NCI-H2171 (cell line): ENCODE measurements at places on chromosomes 12 and 14.

- peak; percentile 50 for DNase-seq
Measured at GRCh38 chr12:107319533-107320032, 226.2 kb upstream of the CRY1 start.

DNA sequence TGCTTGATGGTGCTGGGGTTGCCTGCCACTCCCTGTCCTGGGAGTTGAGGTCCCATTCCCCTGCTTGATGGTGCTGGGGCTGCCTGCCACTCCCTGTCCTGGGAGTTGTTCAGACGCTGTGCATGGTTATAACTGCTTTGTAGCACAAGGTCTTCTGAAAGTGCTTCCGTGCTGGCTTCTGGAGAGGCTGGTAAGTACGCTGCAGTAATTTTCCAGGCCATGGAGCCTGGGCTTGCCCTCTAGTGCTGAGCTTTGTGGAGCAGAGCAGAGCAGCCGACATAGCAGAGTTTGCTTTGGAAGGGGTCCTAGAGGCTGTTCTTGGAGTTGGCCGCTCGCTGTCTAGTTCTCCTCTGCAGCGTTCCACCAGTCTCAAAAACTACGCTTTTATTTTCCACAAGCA is 6.3 kb downstream of the B4GALNT3 start:
- no peak for DNase-seq

DNA sequence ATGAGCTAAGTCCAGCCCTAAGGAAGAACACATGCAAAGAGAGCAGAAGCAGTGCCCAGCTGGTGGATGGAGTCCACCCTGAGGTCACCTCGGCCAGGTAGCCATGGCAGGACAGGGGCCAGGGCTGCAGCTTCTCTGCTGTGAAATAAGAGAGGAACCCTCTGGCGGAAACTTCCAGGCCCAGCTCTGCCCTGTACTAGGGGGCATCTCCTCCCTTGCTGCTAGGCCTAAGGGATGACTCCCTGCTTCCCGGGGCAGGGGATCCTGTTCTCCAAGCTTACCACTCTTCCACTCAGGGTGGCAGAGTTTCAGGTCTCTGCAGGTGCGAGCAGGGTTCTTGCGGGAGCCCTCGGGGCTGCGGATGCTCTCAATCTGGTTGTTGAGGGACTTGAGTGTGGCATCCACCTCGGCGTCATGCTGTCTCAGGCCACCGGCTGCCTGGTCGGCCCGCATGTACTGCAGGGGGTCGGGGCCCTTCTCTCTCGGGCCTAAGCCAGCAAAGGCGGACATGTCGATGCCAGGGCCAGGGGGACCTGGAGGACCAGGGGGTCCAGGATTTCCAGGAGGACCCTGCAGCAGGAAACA is 11.7 kb downstream of the TMEM106C start:
- DNase-seq = no peak

DNA sequence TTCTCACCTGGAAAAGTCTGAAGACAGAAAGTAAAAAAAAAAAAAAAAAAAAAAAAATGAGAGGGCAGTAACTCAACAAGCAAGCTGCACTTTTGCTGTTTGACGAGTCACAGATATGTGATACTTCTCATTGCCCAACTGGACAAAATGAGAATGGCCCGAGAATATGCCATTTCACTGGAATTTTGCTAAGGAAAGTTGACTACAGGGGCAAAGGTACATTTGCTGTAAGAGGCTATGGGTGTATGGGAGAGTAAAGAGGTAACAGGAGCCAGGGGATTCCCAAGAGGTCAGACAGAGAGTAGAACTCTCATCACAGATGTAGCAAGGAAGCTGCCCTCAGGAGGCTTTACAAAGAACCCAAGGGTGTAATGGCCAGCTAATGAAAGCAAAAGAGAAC is 22.9 kb downstream of the KIF21A start:
- no peak for DNase-seq

GRCh38 chr14:23023795-23024152 is 10.9 kb downstream of the PSMB5 start:
- DNase-seq = no peak

DNA sequence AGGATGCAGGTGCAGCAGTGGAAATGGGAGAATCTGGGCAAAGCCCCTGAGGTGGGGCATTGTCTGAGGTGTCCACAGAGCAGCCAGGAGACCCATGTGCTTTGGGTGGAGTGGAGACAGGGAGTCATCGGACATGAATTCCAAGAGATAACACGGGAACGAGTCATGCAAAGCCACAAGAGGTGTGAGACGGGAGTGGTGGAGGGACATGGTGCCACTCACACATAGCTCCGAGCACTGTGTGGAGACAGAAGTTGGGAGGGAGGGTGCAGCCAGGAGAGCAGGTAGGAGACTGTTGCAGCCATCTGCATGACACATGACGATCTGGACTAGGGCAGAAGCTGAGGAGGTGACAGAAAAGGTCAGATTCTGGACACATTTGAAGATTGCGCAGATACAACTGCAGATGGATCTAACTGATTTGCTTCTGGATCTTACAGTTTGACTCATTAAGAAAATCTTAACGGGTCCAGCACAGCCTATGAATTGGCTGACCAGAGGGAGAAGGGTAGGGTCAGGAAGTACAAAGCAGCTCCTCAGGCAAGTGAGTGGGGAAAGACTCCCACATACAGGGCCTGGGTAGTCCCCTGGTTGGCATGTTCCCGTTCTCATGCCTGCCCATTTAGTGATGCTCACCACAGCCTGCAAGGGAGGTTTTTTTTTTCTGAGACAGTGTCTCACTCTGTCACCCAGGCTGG is 379.8 kb downstream of the FUT8 start:
- no peak for DNase-seq

- no peak for DNase-seq
Measured at GRCh38 chr14:91288876-91289275, 44.4 kb upstream of the GPR68 start.

DNA sequence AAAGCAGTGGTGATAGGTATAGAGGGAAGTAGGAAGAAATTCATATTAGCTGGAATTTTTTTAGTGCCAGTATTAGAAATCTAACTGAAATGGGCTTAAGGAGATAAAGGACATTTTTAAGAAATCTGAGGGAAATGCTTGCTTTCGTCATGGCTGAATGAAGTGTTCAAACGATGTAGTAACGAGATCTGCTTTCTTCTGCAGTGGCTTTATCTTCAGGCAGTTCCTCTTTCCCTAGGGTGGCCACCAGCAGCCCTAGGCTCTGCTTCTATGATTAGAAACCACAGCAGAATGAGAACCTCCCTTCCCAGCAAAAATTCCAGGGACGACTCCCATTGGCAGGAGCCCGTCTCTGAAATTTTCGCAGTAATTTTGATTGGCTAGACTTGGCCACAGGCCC is 163.9 kb upstream of the FRMD6 start:
- DNase-seq = no peak

GRCh38 chr14:44960646-44961045 is 1.1 kb downstream of the KLHL28 start:
- DNase-seq = no peak

DNA sequence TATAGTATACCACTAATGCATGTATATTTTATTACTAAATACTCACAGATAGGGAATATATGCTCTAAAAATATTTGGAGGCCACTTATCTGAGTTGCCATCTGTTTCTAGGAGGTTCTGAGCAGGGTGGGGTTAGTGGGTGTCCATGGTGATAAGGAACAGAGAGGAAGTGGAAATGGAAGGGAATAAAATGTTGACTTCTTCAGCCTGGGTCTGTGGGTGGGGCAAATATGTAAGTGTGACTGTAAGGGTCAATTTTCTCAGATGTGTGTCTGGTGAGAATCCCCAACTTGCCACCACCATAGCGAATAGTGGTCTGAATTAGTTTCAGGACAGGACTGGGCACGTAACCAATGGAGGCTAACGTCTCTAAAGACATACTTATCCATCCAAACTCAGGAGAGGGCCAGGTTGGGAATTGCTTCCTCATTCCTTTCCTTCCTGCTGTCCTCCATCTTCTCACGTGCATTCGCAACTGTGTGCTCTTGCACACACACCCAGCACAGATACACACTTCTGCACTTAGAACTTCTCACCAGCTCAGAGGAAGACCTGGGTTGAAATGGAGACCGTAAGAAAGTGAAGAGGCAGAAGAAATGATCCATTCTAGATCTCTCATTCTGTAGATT is 54.2 kb upstream of the GZMB start:
- DNase-seq = no peak

- no peak for DNase-seq
Measured at GRCh38 chr12:74889563-74890236, 319.9 kb downstream of the KCNC2 start.

DNA sequence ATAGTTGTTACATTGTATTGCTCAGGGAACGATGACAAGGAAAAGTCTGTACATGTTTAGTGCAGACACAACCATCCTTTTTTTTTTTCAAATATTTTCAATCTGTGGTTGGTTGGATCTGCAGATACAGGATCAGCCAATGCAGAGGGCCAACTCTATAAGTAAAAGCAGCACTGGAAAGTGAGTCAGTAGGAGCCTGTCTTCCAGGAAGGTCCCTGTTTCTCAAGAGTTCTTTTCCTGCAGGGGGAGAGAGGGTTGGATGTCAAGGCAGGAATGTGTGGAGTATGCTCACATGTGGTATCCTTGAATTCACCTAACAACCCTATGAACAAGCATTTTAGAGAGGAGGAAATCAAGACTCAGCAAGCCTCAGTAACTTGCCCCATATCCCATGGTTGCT is 409.1 kb downstream of the NPAS3 start:
- DNase-seq = no peak

DNA sequence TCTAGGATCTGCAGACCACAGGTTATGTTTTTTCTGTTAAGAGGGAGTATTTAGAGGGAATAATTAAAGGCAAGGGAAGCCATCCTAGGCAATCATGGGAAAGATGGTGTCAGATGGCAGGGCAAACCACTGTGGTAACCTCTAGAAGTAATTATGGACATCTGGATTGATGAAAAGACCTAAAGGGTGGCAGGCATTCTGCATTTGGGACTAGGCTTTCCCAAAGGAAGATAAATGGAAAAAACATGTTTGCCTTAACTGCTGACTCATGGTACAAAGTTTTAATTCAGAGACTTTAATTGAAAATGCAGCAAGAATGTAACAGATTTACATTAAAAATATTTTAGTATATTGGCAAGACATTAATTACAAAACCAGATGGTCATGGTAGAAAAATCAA is 88.1 kb downstream of the TMEM30B start:
- DNase-seq = peak; percentile 29

GRCh38 chr14:32374155-32374554 is 45.1 kb downstream of the AKAP6 start:
- no peak for DNase-seq

- no peak for DNase-seq
Measured at GRCh38 chr12:4356041-4356327, 23.5 kb downstream of the FGF23 start.

- no peak for DNase-seq
Measured at GRCh38 chr14:65502676-65503124, 90.2 kb downstream of the FUT8 start.

GRCh38 chr14:29043737-29044136 is 277.1 kb downstream of the FOXG1 start:
- DNase-seq = no peak

DNA sequence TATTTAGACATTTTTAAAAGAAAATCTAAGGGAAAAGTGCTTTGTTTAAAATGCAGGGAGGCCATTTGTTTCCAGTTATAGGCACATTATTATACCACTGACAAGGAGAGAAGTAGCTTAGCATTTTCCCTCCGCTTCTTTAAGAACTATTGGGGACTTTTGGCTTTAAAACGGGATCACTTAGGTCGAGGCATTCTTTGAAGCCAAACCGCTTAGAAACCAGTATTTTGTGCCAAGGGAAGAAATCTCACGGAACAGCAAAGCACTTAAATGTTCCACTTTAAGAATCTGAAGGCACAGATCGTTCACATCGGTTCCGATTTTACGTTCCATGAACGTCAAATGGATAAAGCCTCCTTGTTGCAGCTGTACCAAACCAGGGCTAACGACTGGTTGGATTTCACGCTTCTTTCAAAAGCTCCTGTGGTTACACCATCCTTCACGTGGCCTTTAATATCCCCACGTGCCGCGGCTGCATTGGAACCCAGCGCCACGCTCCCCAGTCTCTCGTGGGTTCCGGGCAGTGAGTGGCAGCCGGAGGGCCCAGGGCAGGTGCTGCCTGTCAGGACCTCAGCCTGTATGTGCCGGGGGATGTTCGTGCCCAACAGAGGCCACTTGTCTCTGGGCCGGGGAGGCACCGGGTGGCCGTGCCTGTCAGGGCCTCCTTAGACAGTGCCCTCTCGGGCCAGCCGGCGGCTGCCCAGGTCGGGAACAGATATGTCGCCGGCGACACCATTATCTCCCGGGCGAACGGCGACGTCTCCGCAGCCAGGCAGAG is 195.4 kb downstream of the KIF26A start:
- no peak for DNase-seq

- DNase-seq = no peak
Measured at GRCh38 chr12:15020156-15020555, 47.3 kb downstream of the PDE6H start.

GRCh38 chr12:120161852-120162251 is 32.7 kb downstream of the GCN1 start:
- no peak for DNase-seq

GRCh38 chr14:91927191-91927590 is 20.3 kb downstream of the FBLN5 start:
- no peak for DNase-seq

- no peak for DNase-seq
Measured at GRCh38 chr12:85441741-85442140, 161.7 kb downstream of the ALX1 start.

DNA sequence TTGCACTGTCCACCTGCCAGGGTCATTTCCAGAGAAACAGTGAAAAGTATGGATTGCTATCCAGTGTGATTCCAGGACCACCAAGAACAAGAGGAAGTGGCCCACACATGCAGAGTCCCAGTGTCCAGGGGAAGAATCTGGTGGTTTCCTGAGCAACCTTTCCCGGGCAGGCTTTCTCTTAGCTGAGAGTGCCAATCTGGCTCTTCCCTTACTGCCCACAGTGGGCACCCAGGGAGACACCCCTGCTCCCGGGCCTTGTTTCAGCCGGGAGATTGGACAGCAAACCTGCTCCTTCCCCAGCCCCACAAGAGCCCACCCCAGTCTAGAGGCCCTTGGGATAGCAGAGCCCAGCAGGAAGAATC is 62.1 kb downstream of the VWF start:
- no peak for DNase-seq

DNA sequence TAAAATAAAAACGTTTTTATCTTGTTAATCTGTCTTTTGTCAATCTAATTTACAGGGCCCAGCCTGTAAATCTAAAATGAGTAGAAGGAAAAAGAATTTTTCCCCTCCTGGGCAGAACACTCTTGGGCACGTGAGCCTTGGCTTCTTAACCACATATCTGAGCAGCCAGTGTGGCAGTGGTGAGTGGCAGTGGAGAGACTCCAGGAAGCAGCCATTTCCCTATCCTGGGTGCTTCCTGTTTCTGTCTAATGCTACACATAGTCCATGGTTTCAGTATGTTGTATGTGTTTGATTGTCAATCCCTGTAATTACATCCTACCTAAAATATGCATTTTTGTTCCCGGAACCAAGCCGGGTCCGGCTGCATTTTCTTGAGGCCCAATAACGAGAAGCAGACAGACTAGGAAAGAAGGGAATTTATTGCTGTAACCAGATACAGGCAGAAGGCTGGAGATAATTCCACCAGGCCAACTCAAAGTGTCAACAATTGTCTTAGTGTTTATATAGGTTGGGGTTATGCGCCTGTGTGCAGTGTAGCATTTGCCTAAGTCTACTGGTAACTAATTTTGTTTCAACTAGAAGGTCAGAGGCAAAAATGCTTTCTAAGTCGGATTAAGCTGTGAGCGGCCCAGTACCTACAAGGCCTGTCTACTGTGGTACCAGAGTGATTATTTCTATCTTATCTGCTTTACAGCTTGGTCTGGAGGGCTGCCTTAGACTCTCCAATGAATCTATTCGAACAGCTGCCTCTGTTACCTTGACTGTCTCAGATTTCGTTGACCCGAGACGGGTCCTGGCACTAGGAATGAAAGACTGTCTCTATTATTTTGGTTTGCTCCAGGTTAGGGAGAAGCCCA is 82.4 kb upstream of the RESF1 start:
- no peak for DNase-seq
